Psoas muscle (tissue), 8 donors: ENCODE measurements at places on chromosomes 1 and 21. TPM values are rescaled to one million over a fixed set of nuclear protein-coding genes. Genes with fewer than 3 reads are reported as not detected.

DNA sequence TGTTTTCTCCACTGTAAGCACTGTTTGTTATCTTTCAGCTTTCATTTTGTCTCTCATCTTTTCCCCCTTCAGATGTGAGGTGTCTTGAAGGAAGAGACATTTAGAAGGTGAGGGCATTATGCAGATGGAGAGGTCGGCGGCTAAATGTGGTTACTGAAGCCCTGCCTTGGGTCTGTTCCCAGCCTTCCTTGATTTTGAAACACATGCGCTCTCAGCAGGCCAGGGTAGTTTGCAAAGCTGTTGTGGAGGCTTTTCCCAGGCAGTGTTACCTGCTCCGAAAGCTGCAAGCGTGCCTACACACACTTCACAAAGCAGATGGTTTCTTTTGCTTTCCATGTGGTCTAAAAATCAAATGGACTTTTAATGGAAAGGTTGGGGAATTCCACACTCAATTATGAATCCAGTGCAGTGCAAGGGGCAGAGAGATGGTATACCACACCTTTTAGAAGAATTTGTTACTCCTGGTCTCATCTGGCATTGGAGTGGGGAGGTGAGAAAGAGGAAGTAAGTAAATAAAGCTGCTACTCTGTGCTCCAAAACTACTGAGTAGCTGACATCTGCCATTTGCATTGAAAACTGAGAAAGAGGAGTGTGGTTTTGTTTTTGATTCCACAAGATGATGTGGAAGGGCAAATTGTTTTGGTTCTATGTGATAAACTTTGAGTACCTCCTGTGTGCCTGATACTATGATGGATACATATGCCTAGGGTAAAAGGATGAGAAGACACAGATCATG is 91.9 kb downstream of the NFIA start:
- peaks cover 75% of the 10 kb centered on the region for H3K4me1 ChIP-seq
- no peaks in the 10 kb centered on the region for H3K36me3 ChIP-seq
- H3K27me3 ChIP-seq: no peaks in the 10 kb centered on the region
- DNase-seq: no peak
- H3K27ac ChIP-seq: peak overlapping the region; percentile 66
- H3K4me3 ChIP-seq: no peak overlapping the region

DNA sequence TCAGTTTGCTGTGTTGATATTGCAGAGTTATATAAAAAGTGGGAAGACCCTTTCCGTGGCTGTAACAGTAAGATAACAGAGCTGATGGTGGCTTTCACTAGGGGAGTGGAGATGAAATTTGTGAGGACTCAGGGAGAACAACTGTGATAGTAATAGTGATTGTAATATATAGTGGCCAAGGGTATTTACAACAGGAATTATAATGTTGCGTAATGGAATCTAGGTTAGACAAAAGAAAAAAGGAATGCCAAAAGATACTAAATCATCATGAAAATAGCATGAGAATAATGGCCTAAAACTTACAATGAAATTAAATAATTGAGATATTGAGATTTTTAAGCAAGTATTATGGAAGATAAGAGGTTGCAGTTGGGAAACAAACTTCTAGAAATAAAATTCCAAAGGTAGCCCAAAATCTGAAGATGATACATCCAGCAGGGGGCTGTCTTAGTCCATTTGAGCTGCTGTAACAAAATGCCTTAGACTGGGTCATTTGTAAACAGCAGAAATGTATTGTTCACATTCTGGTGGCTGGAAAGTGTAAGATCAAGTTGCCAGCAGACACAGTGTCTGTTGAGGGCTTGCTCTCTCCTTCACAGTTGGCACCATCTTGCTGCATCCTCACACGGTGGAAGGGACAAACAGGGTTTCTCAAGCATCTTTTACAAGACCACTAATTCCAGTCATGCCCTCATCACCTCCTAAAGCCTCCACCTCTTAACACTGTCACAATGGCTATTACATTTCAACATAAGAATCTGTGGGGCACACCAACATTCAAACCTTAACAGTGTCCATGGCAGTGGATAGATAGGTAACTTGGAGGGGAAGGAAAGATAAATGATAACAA is 711.2 kb downstream of the MRPL39 start:
- DNase-seq: no peak
- no peaks in the 10 kb centered on the region for H3K4me1 ChIP-seq
- no peak overlapping the region for H3K4me3 ChIP-seq
- no peaks in the 10 kb centered on the region for H3K27me3 ChIP-seq
- no peaks in the 10 kb centered on the region for H3K36me3 ChIP-seq

DNA sequence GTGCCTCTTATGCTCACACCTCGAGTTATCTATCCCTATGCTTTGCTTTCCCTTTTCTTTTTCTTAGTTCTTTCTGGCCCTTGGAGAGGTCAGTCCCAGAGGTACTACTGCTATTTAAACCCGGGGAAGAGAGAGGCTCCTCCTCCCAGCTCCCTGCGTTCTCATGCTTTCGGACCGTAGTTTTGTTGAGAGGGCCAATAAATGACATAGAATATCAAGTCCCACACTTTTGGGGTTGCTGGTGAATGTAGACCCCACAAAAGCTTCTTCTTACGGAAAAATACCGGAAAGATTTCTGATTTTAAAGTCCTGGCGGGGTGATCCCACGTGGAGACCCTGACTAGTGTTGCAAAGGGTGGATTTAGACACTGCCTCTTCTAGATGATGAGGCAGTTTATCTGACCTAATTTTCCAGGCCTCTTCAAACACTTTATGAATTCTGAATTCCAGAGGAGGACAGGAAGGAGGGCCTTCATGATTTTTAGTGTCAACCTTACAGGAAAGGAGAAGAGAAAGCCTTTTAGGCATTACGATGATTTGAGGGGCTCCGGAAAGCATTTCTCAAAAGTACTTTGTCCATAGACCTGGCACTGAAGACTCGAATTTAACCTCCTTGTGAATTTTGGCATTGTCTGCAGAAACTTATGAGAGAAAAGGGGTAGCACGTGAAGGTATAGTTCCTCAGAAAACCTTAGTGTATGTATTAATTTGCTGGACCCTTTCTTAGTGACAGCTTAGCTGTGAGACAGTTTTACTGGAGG is 694 bp downstream of the TMEM167B start:
- H3K4me1 ChIP-seq: peaks cover 39% of the 10 kb centered on the region
- H3K27ac ChIP-seq: peak overlapping the region; percentile 99
- H3K36me3 ChIP-seq: peaks cover 38% of the 10 kb centered on the region
- H3K4me3 ChIP-seq: peak overlapping the region; percentile 92
- no peaks in the 10 kb centered on the region for H3K27me3 ChIP-seq
- DNase-seq: no peak

DNA sequence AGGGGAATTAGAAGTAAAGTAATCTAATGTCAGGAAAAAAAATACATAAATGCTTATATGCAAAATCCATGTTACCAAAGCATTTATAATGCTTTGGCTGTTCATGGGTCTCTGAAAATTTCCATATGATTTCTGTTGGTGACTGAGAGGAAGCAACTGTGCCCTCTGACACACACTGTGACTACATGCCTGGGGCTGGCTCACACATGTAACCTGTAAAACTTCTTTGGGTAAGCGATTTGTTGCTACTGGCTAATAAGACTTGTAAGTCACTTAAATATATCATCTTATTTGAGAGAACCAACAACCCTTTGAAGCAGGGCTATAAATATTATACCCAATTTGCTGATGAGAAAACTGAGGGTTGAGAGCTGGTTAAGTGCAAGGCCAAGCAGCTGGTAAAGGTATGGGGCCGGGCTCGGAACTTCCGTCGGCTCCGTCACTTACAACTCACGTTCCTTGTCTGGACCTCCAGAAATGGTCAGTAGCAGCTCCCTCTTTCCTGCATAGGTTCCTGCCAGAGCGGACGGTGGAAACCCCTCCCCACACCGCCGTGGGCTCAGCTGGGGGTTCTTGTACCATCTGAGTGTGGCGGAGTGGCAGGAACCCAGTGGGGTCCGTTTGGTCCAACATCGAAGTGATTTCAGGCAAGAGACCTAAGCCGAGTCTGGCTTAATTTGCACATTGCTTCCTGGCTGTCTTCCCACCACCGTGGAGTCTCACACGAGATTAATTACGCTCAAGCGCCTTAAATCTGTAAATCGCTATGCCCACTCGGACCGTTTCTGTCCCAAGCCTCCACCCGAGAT is 714 bp downstream of the DFFA start:
- DNase-seq: peak; percentile 16
- peaks cover 23% of the 10 kb centered on the region for H3K4me1 ChIP-seq
- peak overlapping the region; percentile 77 for H3K27ac ChIP-seq
- peak overlapping the region; percentile 95 for H3K4me3 ChIP-seq

DNA sequence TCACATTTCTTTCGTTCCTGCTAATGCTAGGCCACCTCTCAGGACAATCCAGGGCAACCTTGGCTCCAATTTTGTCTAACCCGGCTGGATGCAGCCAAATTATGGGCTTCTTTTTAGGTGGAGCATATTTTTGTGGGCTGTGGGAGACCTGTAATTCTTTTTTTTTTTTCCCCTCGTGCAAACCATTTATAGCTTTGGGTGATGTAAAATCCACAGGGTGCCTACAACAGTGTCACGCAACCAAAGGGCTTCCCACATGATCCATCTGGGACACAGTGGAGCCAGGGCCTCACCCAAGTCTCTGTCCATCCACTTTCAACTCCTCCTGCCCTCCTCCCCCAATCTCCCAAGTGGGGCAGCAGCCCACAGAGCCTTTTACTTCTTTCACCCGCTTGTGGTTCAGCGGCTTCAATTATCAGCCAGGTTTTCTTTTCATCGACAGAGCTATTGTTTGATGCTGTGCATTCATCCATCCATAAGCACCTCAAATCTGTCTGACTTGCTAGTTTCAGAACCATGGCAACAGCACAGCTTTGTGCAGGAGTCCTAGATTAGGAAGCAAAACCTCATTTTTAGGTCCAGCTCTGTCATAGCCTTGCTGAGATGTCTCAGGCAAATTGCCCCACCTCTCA is 10.0 kb upstream of the OVAAL start:
- peaks cover 11% of the 10 kb centered on the region for H3K4me1 ChIP-seq
- no peak for DNase-seq

GRCh38 chr1:47875036-47875435 is 122.1 kb downstream of the TRABD2B start:
- no peak for DNase-seq
- H3K27ac ChIP-seq: no peak overlapping the region
- H3K4me1 ChIP-seq: no peaks in the 10 kb centered on the region
- H3K27me3 ChIP-seq: no peaks in the 10 kb centered on the region
- H3K4me3 ChIP-seq: no peak overlapping the region
- no peaks in the 10 kb centered on the region for H3K36me3 ChIP-seq

- H3K36me3 ChIP-seq: no peaks in the 10 kb centered on the region
- H3K27ac ChIP-seq: peak overlapping the region; percentile 14
- peaks cover 80% of the 10 kb centered on the region for H3K4me1 ChIP-seq
- H3K4me3 ChIP-seq: no peak overlapping the region
Observed at GRCh38 chr1:54371942-54372275, 34.3 kb downstream of the SSBP3 start.

DNA sequence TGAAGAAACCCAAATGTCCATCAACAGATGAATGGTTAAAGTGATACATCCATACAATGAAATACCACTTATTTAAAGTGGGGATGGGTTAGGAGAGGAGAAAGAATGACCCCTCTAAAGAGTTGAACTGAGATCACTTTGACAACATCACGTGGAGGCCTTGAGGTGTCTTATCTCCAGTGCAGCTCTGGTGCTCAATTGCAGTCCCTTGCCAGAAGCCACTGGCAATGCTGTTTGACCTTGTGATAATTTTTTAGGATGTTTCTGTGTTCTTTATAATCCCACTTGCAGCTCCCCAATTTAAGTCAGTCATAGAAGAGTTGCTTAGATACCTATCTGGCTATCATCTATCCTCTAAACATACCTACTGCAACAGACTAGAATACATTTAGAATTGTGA is 167.6 kb downstream of the ZNF648 start:
- no peaks in the 10 kb centered on the region for H3K4me1 ChIP-seq
- H3K36me3 ChIP-seq: no peaks in the 10 kb centered on the region
- H3K4me3 ChIP-seq: no peak overlapping the region
- no peaks in the 10 kb centered on the region for H3K27me3 ChIP-seq

- DNase-seq: no peak
- no peak overlapping the region for H3K4me3 ChIP-seq
- H3K27ac ChIP-seq: no peak overlapping the region
Observed at GRCh38 chr1:24594328-24594598, 38.4 kb downstream of the NCMAP start.

The SPRR2B gene
- total RNA-seq: not detected

The RIIAD1 gene
- 3.8 TPM for total RNA-seq
